Epithelial cell of esophagus (primary cell): ENCODE measurements at places on chromosomes 5 and 9.

- no peak for DNase-seq
Measured at GRCh38 chr9:14524873-14525515, 168.2 kb downstream of the ZDHHC21 start.

GRCh38 chr9:134532084-134532483 lies 109.5 kb upstream of the COL5A1 start:
- no peak for DNase-seq

DNA sequence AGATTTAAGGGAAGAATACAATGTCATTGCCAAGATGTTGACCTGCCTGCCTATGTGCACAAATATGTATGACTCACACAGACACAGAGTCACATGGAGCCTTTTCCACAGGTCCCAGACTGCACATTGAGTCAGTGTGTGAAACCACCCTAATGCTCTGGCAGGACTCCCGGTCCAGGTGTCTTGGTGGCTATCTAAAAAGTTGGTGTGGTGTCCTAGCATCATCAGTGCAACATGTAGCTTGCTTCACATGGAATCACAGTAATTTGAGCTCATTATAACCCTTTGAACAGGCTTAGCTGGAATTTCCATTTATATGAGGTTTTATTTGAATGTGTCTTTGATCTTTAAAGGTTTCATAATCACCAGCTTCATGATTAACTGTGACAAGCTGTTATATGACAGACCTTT lies 10.7 kb downstream of the IFNA5 start:
- DNase-seq: peak; percentile 91

- DNase-seq: peak; percentile 92
Measured at GRCh38 chr5:124583469-124584350, 162.7 kb downstream of the ZNF608 start.

- no peak for DNase-seq
Measured at GRCh38 chr9:121324755-121325154, 45.3 kb downstream of the STOM start.

- DNase-seq: peak; percentile 44
Measured at GRCh38 chr9:99085949-99086948, 18.7 kb upstream of the TGFBR1 start.

GRCh38 chr5:151459680-151460324 lies 12.4 kb downstream of the SLC36A1 start:
- no peak for DNase-seq

GRCh38 chr5:28254846-28255245 lies 1216.5 kb upstream of the CDH9 start:
- no peak for DNase-seq

DNA sequence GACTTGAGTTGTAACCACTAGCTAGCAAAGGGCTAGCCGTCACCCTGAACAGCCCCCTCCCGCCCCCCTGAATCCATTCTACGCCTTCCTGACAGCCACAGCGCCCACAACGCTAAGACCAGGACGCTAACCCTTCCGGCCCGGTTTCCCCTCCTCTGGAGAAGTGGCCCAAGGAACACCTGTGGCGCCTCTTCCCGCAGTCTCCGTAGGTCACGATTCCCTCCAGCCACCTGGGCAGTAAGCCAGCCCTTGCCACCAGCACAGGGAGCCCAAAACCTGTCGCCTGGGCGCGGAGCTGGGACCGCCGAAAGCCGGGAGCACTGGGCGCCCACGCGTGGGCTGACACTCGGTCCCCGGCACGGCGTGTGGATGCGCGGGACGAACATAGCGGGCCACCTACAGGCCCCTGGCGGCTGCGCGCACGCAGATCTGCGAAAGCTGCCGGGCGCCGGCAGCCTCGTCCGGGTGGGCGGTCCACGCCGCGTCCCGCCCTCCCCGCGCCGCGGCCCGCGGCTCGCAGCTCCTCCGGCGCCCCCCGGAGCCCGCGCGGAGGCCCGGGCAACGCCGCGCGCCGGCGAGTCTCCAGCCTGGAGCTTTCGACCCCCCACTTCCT lies 596 bp downstream of the IRF1 start:
- DNase-seq: peak; percentile 30

DNA sequence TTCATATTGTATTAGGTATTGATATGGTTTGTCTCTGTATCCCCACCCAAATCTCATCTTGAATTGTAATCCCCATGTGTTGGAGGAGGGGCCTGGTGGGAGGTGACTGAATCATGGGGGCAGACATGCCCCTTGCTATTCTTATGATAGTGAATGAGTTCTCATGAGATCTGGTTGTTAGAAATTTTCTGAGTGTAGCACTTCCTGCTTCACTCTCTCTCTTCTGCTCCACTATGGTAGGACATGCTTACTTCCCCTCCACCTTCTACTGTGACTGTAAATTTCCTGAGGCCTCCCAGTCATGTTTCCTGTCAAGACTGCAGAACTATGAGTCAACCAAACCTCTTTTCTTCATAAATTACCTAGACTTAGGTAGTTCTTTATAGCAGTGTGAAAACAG lies 187.4 kb upstream of the SLC24A2 start:
- DNase-seq: peak; percentile 86

- no peak for DNase-seq
Measured at GRCh38 chr9:122221183-122221811, 7.5 kb downstream of the LHX6 start.

DNA sequence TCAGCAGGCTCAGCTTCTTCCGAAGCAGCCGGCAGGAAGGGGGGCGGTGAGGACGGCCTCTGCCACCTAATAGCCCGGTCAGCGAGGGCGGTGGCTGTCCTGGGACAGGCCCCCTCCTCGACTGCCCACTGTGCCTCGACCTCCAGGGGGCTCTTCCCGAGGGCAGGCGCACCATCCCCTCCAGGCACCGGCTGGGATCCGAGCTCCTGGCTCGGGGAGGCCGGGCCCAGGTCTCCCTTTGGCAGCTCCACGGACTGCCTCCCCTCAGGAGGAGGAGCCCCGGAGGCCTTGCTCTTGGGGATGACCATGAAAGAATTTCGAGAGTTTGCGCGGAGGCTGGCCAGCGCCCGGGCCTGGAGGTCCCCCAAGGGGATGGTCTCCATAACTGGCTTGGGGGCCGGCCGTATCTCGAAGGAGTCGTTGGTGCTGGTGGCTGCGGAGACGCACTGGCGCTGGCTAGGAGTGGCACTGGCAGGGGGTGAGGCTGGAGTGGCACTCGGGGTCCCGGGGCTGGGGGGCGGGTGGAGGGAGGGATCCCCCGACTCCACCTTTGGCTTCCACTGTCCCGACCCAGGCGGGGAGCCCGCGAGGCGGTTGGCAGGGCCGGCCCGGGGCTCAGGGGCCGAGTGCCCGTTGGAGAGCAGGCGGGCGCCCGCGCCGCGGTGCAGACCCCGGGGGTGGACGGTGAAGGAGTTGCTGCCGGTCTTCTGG lies 975 bp downstream of the TPRN start:
- no peak for DNase-seq

DNA sequence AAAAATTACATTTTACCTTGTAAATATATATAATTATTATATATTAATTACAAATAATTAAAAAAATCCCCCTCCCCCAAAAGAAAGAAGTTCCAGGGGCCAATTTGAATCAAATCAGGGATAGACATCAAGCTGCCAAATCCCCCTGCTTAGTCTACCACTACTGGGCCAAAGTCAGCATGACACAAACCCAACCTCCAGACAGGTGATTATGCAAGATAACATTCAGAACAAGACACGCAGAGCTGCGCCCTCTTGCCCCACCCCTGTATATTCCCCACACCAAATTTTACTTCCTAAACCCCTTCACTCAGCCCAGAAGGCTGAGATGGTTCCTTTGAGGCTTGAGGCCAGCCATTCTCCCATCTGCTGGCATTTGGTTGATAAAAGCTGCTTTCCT lies 2059.1 kb upstream of the CDH6 start:
- DNase-seq: no peak

DNA sequence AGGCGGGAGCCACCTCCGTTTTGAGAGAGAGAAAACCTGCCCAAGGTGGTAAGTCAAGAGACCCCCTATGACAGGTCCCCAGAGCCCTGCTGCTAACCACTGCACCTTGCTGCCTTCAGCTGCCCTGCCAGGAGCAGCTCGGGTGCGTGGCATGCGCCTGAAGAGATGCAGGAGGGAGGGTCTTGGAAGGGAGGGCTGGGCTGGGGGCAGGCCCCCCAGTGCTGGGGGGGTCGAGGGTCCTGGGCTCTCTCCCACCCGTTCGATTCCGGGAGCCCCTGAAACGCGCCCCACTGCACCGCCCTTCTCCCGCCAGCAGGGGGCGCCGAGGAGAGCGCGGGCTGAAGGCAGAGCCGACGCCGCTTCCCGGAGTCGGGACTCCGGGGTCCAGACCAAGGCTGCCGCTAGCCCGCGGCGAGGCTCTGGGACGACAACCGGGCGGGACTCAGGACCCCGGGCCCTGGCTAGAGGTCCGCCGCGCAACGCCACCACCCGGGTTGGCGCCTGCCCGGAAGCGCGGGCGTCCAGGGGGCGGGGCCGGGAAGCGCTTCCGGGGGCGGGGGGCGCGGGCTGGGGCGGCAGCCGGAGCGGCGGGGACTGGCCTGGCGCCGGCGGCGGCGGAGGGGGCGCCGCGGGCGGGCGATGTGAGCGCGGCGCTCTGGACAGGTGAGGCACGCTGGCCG lies at the start of gene ZBTB34:
TSS of gene ZBTB34 (plus strand) at position 563 of the 680 bp plus-strand sequence. CDS start 18,761 bp downstream, outside the sequence.
- peak; percentile 57 for DNase-seq

- peak; percentile 42 for DNase-seq
Measured at GRCh38 chr5:122882831-122883230, 37.4 kb downstream of the SNX24 start.

DNA sequence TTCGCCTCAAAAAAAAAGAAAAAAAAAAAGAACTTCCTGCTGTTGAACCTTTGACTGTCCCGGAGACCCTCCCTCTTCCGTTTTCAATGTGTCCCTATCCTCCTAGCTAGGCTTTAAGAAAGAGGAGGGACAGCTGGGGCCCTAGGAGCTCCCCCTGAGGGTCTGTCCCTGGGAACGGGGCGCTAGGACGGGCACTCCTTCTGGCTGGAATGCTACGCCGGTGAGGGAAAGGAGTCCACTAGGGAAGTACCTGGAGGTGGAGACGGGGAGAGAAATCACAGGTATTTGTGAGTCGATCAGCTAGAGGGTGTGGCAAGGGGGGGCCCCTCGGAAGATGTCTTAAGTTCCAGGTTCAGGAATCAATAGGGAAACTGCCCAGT lies 4.6 kb downstream of the SIT1 start:
- DNase-seq: peak; percentile 83

GRCh38 chr9:133351908-133352634 lies 4.1 kb downstream of the RPL7A start:
- DNase-seq: peak; percentile 76

DNA sequence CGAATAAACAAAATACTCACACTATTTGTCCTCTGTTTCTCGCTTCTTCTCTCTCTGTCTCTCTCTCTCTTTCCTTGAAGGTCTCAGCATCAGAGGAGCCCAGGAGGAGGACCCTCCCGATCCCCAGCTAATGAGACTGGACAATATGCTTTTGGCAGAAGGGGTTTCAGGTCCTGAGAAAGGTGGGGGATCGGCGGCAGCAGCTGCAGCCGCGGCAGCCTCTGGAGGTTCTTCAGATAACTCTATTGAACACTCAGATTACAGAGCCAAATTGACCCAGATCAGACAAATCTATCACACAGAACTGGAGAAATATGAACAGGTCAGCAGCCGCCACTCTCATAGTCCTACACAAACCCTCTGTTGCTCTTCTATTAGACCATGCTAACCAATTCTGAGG lies 168.4 kb downstream of the PBX3 start:
- no peak for DNase-seq

DNA sequence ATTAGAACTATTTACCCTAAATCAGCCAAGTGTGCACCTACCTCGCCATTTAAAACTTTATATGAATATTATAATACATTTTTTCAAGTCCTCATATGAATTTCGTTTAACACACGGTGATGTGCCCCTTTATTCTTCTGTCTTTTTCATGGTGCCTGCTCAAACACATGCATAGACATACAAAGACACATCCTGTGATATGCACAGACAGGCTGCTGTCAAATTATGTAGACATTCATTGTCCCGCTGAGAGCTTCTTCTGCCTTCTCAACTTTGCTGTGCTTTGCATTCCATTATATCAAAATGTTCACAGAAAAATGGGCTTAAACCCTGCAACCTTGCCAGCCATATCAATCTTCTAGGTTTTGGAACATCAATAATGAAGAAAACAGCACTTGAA lies 193.8 kb downstream of the NTRK2 start:
- no peak for DNase-seq

DNA sequence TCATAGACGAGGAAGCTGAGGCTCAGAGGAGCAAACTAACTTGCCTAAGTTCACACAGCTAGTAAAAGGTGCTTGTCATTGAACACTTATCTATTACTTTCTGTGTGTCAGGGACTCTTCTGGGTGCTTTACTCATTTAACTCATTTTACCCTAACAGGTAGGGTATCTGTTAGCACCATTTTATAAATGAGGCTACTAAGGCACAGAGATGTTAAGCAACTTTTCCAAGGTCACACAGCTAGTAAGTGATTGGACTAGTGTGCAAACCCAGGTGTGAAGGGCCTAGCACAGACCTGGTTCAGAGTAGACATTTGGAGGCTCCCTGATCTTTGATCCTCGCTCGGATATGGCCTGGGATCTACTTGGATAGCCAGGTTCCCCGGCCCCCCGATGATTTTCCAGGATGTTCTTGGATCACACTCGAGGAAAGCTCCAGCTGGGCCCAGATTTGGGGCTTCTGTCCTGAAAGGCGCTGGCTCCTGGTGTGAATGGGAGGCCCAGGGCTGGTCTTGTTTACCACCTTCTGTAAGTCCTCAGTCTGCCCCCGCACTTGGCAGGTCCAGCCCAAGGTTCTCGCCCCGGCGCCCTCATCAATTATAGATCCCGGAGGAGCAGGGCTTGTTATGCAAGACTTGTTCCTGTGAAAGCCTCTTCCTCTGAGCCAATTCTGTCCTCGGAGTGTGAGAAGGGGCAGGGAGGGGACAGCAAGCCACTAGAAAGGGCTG lies 37.5 kb downstream of the GSN start:
- DNase-seq: no peak

- no peak for DNase-seq
Measured at GRCh38 chr5:7976411-7977190, 107.7 kb downstream of the MTRR start.

DNA sequence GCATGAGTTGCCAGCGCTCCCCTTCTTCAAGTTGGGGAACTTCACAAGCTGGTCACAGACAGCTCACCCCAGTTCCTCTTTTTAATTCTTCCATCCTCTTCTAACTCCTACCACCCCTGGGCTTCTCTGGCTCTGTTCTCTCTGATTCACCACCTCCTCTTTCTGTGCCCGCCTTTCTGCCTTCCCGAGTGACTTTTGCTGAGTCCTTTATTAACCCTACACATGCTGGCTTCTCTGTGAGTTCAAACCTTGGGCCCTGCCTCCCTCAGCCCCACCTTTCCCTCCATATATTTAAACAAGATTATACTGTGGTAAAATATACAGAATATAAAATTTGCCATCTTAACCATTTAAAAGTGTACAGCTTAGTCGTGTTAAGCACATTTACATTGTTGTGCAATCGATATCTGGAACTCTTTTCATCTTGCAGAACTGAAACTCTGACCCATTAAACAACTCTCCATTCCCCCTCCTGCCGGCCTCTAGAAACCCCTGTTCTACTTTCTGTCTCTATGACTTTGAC lies 32.0 kb downstream of the SLC46A2 start:
- peak; percentile 46 for DNase-seq
